Mesendoderm (in vitro differentiated cells): ENCODE measurements at places on chromosomes 7 and 10.

- no peak for DNase-seq
These were observed 24.5 kb upstream of the PPP1R9A start for GRCh38 chr7:94882891-94883290.

DNA sequence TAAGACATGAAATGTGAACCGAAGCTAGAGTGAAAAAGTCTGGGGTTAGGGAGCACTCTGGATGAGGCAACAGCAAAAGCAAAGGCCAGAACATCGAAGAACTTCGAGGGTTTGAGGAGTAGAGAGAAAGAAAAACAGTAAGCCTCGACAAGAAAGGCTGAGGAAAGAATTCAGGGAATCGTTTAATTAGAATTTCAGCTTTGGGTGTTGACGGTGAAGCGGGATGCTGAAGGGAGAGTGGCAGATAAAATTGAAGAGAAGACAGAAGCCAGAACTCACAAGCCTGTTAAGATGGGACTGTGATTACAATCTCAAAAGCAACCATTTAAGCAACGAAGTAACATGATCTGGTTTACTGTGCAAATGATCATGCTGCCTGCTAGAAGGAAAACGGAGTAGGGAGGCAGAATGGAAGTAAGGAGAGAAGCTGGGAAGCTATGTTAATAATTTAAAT is 2.1 kb downstream of the TRDMT1 start:
- peak; percentile 57 for DNase-seq

GRCh38 chr7:88399036-88399435 is 92.3 kb upstream of the STEAP4 start:
- DNase-seq = peak; percentile 75

GRCh38 chr7:65975814-65976445 is 6.1 kb downstream of the GUSB start:
- peak; percentile 32 for DNase-seq

GRCh38 chr10:95566136-95566535 is 5.0 kb upstream of the SORBS1 start:
- DNase-seq = no peak

GRCh38 chr7:123314886-123315285 is 115.1 kb upstream of the SLC13A1 start:
- no peak for DNase-seq

GRCh38 chr7:12765431-12766100 is 78.1 kb downstream of the ARL4A start:
- DNase-seq = no peak

DNA sequence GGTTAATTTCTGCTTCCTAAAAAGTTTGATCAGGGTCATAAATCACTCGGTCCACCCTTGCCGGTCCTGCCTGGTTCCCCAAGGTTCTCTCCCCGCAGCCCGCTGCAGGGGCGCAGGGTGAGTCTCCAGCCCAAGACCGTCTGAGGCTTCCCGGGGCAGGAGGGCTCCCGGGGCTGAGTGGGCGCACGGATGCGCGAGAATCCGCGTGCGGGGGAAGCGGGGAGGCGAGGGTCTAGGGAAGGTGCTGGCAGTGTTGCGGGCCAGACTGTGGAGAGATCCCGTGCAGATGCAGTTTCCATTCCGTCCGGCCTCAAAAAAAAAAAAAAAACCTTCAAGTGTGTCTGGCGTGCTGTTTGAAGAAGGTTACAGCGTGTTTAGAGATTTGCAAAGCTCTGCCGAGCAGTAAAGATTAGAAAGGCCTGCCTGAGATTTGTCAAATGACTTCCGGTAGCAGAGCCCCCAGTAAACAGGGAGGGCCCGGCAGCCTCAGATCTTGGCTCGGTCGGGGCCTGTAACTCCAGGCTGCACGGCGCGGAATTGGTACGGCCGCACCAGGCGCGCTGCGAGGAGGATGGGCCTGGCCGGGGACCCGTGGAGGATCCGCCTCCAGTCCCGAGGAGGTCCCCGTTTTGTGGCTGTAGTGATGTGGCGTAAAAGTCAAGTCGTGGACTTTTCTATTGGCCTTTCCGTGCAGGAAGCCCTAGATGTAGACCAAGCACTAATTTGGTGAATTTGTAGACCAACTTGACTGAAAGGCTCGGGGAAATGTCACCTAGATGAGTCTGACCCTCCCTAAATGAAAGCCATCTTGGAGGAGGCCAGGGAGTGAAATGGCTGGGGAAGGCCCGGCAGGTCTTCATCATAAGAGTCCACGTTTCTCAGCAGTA is 293.2 kb upstream of the NFE2L3 start:
- peak; percentile 65 for DNase-seq

DNA sequence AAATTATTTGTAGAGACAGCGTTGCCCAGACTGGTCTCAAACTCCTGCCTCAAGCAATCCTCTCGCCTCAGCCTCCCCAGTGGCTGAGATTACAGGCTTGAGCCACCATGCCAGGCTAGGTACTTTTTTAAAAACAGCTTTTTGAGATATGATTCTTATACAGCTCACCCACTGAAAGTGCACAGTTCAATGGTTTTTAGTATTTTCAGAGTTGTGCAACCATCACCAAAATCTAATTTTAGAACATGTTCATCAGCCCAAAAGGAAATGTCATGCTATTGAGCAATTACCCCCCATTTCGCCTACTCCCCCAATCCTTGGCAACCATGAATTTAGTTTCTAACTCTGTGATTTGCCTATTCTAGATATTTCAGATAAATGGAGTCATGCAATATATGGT is 73.7 kb downstream of the EVX1 start:
- DNase-seq = no peak

DNA sequence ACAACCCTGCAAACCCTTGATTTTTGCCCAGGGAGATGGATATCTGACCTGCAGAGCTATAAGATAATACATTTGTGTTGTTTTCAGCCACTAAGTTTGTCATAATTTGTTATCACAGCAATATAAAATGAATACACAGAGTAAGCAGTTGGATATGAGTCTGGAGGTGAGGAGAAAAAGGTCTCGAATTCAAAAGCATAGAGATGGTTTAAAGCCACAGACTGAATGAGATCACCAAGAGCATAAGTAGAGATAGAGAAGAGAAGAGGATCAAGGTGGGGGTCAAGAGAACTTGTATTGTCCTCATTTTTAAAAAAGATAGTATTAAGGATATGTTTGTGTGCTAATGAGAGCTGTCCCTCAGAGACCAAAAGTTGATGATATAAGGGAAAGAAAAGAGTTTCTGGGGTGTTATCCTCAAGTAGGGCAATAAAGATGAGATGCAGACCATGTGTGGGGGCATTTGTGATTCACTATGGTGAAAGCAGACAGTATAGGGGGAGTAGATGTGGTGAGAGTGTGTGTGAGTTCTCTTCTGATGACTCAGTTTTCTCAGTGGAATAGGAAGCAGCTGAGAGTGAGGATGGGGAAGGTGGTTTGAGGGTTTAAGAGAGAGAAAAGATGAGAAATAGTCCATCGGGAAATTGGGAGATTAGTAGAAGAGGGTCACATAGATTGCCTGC is 25.8 kb upstream of the PCGF5 start:
- no peak for DNase-seq

DNA sequence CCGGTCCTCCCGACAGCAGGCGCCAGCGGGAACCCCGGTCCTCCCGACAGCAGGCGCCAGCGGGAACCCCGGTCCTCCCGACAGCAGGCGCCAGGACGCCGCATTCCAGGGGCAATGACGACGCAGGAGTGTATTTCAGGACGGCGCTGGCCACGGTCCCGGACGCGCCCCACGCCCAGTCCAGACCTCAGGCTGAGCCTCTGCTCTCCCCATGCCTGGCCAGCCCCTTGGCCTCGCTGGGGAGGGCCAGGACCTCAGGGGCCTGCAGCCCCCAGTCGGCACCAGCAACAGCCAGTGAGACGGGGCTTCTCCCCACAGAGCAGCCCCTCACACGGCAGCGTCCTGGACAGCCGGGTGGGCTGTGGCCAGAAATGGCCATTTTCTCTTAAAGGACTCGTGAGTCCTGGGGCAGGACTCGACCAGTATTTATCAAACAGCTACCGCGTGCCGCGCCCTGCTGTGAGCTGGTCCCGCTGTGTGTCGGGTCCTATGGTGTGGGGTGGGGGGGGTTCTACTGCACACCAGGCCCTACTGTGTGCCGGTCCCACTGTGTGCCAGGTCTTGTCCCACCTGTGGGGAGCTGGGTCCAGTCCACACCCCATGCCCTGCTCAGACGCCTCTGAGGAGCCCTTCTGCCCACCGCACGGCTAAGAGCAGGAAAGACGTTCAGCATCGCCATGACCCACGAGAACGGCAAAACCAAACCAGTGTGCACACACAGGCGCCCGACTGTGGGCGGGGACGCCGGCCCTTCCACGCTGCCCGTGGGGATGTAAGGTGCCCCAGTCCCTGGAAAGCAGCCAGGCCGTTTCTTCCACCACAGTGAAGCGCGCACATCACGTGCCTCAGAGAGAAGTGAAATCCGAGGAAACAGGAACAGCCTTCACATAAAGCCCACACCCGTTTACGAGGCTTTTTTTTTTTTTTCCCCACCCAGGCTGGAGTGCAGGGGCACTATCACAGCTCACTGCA is 33.3 kb downstream of the GET4 start:
- DNase-seq = no peak

DNA sequence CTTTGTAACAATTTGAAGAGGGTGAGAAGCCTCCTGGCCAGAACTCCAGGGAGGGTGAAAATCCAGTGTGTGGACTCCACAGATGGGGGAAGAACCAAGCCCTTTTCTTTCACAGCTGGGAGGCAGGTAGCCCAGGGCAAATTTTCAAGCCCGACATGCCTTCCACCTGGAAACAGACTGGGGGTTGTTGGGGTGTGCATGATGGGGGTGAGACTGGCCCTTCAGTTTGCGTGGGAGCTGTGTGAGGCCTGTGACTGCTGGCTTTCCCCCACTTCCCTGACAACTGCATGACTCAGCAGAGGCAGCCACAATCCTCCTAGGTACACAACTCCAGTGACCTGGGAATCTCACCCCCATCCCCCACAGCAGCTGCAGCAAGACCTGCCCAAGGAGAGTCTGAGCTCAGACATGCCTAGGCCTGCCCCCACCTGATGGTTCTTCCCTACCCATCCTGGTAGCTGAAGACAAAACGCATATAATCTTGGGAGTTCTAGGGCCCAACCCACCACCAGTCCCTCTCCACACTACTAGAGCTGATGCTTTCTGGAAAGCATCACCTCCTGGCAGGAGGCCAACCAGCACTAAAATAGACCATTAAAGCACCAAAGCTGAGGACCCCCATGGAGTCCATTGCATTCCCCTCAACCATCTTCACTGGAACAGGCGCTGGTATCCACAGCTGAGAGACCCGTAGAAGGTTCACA is 445.4 kb downstream of the TFEC start:
- peak; percentile 11 for DNase-seq

DNA sequence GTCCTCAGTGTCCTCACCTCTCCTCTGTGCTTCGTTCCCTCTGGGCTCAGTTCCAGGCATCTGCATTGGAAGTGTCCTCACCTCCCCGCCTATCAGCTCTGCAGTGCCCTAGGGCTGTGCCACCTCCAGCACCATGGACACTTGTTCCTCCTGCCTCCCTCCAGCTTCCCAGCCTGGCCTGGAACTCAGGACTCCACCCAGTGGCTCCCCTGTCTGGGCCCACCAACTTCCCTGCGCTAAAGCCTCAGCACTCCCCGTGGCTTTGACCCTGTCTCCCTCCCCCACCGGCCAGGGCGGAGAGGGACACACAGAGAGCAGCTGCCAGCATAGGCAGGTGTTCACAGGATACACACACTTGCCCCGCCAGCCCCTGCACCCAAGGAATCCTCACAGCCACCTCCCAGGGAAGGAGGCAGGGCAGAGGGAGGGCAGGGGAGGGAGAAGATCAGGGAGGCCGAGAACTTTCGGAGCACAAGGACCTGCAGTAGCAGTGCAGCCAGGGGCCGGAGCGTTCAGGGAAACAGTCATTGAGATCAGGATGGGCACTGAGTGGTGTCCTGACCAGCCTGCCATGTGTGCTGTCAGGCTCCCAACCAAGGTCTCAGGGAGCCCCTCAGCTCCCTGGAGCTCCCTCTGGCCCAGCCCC is 31.3 kb downstream of the ANXA8 start:
- DNase-seq = peak; percentile 28

- no peak for DNase-seq
These were observed 417.1 kb downstream of the DNAJB6 start for GRCh38 chr7:157753713-157754415.

GRCh38 chr10:49398000-49398861 is 2.3 kb upstream of the DRGX start:
- DNase-seq = peak; percentile 76

DNA sequence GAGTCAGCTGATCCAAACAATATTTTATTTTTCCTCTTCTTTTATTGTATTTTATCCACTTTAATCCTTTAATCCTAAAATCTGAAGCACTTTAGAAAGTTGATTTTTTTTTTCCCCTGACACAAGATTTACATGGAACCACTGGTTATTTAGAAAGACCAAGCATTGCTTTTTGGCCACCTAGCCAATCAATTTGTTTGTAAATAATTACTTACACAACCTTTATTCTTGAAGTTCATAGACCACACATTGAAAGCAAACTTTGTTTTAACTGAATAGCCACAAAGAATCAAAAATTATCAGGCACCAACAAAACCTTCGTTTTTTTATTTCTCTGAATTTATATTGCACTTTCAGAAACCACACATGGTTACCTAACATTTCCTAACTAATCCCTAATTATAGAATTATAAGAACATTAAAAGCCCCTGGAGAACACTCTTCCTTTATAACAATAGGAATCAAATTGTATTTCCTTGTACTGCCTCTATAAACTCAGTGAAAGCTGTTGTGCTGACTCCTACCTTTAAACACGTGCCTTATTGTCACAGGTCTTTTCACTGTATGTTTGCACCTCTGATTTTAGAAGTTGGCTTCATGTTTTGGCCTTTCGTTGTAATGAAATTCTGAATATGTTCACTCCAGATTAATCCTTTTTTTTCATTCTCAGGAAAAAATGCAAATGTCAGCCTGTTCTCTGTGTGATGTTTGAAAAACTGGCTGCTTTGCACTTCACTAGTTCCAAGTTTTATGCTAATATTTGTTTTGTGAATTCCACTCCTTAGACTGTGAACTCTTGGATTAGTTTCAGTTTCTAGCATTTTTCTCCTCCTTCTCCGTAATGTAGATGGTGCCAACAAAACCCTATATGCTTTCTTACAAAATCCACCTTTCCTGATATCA is 1511.9 kb downstream of the REEP3 start:
- no peak for DNase-seq

DNA sequence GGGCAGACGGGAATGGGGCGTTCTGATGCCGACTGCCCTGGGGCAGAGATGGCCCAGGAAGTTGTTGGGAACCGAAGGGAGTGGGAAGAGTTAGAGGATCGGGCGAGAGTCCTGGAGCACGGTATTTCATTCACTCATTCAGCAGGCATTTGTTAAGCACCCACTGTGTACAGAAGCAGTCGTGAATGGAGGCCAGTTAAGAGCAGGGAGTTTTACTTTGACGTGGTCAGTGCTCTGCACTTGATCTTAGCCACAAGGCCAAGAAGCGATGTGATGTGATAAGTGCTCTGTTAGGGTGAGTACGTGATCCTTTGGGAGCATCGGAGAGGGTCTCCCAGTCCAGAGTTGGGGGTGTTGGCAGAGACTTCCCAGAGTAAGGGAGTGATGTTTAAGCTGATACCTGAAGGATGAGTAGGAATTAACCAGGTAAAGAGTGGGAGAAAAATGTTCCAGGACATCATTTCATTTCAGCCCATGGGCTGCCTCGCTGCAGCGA is 890 bp downstream of the ZFYVE27 start:
- no peak for DNase-seq

DNA sequence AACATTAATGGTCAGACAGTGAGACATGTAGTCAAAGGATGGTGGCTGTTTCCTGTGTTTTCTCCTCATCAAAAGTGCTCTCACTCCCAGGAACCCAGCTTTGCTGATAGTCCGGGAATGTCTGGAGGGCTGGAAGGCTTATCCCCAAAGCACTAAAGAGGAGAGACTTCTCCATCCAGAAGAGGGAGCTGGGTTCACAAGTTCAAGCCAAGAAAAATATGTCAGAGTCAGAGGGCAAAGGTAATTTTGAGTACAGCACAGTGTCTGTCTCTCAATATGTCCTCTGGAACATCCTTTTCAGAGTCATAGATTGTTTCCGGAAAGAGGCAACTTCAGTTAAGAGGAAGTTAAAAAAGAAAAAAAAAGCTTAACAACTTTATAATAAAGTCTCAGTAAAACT is 281.5 kb upstream of the PHYHIPL start:
- peak; percentile 63 for DNase-seq
